Fibroblast of lung (primary cell): ENCODE measurements at places on chromosomes 6 and 20. TPM values are rescaled to one million over a fixed set of nuclear protein-coding genes. Genes with fewer than 3 reads are reported as not detected.
A peak's percentile ranks its signal among the peaks of the same experiment; 100 is the strongest.

SMIM26 gene
- total RNA-seq: 76.0 and 115 TPM in 2 replicates

- no peak for DNase-seq
Observed at GRCh38 chr6:108423982-108424705, 129.3 kb downstream of the AFG1L start.

MAP3K7 gene
- total RNA-seq: 29.8 and 35.5 TPM in 2 replicates

DNA sequence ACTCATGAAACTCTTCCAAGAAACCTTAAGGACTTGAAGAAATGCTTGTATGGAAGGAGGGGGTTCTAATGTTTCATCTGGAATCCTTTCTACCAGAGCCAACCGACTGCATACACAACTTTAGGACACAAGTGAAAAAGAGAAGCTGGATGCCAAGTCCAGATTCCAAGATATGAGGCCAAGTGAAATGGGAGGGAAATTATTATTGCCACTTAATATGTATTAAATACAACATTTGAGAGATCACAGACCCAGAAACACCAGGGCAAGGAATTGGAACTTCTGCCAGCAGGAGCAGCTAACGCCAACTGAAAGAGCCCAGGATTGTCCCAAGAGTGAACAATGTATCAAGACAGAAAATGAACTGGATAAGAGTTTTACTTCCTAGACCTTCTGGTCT lies 144.2 kb downstream of the ARHGAP18 start:
- DNase-seq: no peak

PLA2G7 gene
- under 0.01 TPM in 1 of 2 replicates, not detected in the other for total RNA-seq

- no peak for DNase-seq
Observed at GRCh38 chr20:49948178-49948577, 12.0 kb downstream of the RNF114 start.

GRCh38 chr6:134431421-134431859 lies 113.5 kb upstream of the SGK1 start:
- DNase-seq: no peak

GRCh38 chr6:149840345-149841075 lies 23.6 kb downstream of the LRP11 start:
- DNase-seq: peak; percentile 81

GRCh38 chr20:54029176-54029575 lies 41.2 kb downstream of the BCAS1 start:
- DNase-seq: no peak

DNA sequence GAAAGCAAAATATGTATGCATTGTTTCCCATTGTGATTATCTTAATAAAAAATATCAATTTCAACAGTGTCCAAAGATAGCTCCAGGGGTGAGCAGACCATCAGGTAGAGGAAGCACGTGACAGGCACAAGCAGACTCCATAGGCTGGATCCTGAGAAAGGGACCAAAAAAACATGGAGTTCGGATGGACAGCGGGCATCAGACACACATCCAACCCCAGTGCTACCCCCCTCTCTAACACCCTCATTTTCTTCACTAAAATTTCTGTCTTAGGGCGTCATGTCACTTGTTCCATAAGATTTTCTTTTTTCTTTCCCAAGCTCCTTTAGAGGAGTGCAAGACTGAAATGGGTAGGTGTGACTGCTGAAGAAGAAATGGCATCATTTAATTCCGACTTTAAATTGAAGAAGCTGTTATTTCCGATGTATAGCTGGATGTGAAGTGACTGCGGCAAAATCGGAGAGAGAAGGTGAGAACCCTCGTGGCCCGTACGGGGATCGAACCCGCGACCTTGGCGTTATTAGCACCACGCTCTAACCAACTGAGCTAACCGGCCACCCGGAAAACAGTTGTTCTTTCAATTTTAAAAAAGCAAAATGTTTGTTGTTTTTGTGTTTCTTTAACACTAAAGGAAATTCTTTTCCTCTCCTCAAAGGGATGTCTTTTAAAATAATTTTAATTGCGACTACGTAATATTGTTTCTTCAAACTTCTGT lies 10.3 kb upstream of the PRSS16 start:
- peak; percentile 74 for DNase-seq

CLDN20 gene
- not detected in 2 replicates for total RNA-seq
